Pulmonary artery endothelial cell (primary cell): ENCODE measurements at places on chromosomes 4 and X. TPM values are rescaled to one million over a fixed set of nuclear protein-coding genes. Genes with fewer than 3 reads are reported as not detected.

The TRAM1L1 gene
- total RNA-seq = 0.11 and 0.26 TPM in 2 replicates

The PLS3 gene
- total RNA-seq = 457 and 701 TPM in 2 replicates

The FATE1 gene
- not detected in 2 replicates for total RNA-seq

The DOK7 gene
- total RNA-seq = 0.20 TPM in 1 of 2 replicates, not detected in the other

The GPRASP3 gene
- 7.6 and 11.4 TPM in 2 replicates for total RNA-seq

The TMPRSS11D gene
- not detected in 2 replicates for total RNA-seq

The RHOXF2B gene
- not detected in 2 replicates for total RNA-seq

The HTRA3 gene
- 3.3 and 6.5 TPM in 2 replicates for total RNA-seq

The ADH6 gene
- not detected in 2 replicates for total RNA-seq

The STPG2 gene
- 0.07 and 0.14 TPM in 2 replicates for total RNA-seq

The NLRP2B gene
- 0.07 TPM in 1 of 2 replicates, not detected in the other for total RNA-seq

The PLXNB3 gene
- total RNA-seq = 3.9 and 5.5 TPM in 2 replicates

The HSD17B13 gene
- 0.07 TPM in 1 of 2 replicates, not detected in the other for total RNA-seq

The USP26 gene
- not detected in 2 replicates for total RNA-seq

The ETDB gene
- total RNA-seq = not detected in 2 replicates

The CYBB gene
- total RNA-seq = not detected in 2 replicates

The PARM1 gene
- 0.04 and 0.07 TPM in 2 replicates for total RNA-seq

The CXorf51B gene
- not detected in 2 replicates for total RNA-seq

The QDPR gene
- total RNA-seq = 19.4 and 28.9 TPM in 2 replicates

The GLUD2 gene
- 3.5 and 3.7 TPM in 2 replicates for total RNA-seq

The TSPAN7 gene
- 4.6 and 13.5 TPM in 2 replicates for total RNA-seq

The BRS3 gene
- total RNA-seq = not detected in 2 replicates

The TXK gene
- 0.04 and 0.07 TPM in 2 replicates for total RNA-seq

The ENPEP gene
- total RNA-seq = not detected in 2 replicates

The CCDC110 gene
- total RNA-seq = 0.49 and 0.73 TPM in 2 replicates

The FAM47E gene
- under 0.01 and 0.33 TPM in 2 replicates for total RNA-seq

The SCRG1 gene
- total RNA-seq = not detected in 2 replicates

The NPY5R gene
- not detected in 2 replicates for total RNA-seq

The BEND2 gene
- total RNA-seq = not detected in 2 replicates
